ENCODE measurements at places on chromosomes 16 and 17.

DNA sequence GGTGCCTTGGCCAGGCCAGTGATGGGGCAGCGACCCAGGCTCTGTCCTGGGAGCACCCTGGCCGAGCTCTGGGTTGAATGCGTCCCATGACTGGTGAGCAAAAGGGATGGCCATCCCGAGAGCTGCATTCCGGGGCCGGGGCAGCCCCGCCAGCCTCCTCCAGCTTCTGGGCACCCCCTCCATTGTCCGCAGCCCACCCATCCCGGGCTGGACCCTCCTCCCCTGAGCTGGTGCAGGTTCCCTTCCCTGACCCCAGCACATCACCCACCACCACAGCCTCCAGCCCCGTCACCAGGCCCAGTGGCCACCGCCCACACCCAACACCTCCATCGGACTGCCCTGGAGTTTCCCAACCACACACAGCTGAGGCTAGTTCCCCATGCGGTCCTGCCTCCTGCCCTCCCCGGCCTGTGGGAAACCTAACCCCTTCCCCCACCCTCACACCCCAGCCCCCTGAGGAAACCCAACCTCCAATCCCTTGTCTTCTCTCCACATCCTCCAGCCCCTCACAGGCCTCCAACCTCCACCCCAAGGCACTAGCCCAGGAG is 16.2 kb upstream of the PVALEF start:
- ATAC-seq: no peak

DNA sequence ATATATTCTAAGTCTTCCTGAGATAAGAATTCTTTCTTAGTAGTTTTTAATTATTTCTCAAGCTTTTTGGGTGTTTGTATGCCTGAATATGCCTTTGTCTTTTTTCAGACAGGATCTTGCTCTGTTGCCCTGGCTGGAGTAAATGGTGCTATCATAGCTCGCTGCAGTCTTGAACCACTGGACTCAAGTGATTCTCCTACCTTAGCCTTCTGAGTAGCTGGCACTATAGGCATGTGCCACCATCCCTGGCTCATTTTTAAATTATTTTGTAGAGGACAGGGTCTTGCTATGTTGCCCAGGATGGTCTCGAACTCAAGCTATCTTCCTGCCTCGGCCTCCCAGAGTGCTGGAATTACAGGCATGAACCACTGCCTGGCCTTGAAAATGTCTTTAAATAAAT is 41.6 kb downstream of the MAP2K4 start:
- no peak for ATAC-seq

DNA sequence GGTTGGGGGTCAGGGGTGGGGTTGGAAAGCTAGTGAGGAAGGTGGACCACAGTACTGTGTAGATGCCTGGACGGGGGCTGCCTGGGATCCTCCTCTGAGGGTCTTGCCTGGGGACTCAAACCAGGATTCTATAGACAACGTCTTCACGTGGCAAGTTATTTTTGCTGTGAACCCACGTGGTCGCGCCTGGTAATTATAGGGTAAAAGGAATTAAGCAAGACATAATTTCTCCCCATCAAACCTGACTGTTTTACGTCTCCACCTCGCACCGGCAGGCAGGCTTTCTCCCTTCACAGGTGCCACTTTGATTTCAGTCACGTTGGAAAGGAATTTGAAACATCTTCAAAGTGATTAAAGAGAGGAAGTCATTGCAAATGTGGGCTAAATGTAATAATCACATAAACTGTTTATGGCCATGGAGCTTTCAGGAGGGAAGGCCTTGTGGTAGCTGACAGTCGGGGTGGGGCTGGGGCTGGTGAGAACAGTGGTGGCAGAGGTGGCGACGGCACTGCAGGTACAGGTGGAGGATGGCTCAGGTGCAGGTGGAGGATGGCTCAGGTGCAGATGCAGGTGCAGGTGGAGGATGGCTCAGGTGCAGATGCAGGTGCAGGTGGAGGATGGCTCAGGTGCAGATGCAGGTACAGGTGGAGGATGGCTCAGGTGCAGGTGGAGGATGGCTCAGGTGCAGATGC is 197.1 kb upstream of the NLRP1 start:
- ATAC-seq: no peak

DNA sequence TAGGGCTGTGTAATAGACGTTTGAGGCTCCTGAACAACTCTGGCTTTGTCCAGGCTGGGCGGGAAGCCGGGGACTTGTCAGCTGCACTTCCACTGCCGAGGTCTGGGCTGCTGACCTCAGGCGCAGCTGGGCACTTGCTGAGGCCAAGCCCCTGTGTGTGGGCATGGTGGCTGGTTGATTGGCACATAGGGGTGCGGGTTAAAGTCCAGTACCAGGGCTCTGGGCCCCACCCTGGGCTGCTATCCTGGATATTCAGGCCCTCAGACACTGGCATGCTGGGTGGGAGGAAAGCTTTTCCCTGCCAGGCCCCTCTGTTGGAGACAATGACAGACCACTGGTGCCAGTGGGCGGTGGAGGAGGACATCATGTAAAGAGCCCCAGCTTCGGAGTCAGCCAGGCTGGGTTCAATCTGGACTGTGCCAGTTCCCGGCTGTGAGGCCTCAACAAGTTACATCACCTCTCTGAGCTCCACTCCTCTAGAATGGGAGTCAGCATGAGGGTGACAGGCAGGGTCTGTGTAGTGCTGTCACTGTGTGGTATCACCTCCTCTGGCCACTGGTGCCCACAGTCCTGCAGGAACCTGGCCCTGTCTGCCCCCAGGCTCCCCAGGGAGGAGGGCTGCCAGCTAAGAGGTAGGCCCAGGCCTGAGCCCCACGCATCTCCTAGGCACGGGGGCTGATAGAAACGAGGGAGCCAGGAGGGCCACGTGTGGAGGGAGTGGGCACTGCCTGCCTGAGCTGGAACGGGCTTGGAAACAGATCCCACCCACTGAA is 42.5 kb downstream of the PSME3IP1 start:
- ATAC-seq: no peak

DNA sequence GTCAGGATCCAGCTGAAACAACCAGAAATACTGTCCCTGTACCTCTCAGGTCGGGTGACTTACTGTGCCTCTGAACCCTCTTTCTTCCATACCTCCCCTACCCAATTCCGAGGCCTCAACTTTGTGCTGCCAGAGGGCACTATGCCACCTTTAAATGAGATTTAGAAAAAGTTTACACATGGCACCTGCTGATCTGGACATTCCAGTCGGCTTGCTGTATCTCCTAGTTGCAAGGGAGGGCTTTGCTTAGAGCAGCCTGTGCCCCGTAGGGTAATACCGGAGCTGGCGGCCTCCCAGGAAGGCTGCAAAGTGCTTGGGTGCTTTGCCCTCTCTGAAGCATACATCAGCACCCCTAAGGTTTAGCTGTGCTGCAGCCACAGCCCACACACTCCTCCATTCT is 306.0 kb upstream of the RBFOX1 start:
- no peak for ATAC-seq

GRCh38 chr17:66296289-66296725 is 6.1 kb upstream of the PRKCA start:
- 0 out of 3 replicates have a peak, but pooled peaks have one; percentile 16 for ATAC-seq

GRCh38 chr16:82182266-82183003 is 12.4 kb upstream of the MPHOSPH6 start:
- ATAC-seq: no peak

DNA sequence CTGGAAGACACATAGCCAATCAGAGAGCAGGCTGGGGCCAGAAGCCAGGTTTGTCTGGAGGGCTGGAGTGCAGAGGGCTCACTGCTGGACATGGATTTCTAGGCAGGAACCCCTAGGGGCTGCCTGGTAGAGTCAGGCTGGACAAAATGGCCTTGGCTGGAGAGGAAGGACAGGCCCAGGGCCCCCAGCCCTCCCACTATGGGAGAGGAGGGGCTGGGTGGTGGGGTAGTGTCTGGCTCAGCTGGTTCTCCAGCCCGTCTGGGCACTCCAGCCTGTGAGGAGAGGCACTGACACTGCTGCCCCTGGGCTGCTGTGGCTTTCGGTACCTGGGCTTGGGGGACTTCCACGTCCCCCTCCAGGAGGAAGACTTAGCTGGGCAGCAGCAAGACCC is 21.7 kb upstream of the DOK4 start:
- ATAC-seq: peak; percentile 25

DNA sequence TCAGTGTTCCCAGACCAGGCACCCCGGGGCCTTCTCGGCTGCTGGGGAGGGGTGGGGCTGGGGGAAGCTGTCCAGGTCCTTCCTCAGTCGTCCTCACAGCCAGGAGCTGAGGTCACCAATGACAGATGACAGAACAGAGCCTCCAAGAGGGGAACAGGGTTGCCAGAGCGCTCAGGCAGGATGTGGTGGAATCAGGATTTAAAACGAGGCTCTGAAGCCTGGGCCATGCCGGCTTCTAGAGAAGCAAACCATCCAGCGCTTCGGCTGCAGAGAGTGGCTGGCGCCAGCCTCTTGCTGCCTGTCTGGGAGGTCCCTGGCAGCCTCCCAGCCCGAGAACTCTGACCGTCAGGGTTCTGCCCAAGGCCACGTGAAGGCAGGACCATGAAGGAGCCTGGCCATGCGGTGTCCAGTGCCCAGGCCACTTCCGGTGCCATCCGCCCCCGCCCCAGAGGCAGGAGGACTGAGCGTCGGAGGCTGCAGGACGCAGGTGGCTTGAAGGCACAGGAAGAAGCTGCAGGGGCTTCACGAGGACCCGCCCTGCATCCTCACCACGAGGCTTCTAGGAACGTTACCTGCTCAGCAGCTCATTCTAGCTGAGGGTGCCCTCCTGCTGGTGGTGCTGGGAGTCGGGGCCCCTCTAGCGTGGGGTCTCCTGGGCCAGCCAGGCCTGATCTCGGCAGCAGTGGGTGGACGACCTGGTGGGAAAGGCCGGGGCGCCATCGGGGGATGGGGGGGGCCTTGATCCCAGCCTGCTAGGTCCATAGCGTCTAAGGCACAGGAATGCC is 78.5 kb downstream of the KLHDC4 start:
- ATAC-seq: peak; percentile 15

DNA sequence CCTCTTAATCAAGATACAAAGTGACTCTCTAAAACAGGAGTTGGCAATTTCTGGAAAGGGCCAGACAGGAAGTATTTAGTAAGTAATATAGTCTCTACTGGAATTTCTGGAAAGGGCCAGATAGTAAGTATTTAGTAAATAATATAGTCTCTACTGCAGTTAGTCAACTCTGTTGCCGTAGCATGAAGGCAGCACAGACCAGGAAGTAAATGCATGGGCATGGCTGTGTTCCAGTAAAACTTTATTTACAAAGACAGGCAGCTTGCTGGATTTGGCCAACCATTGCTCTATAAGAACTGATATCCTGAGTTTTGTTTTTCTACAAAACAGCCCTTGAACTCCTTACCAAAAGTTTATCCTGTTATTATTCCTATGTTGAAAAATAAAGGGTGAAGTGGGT is 16.9 kb downstream of the LDAF1 start:
- ATAC-seq: no peak

- ATAC-seq: no peak
These were observed 227.9 kb upstream of the PMFBP1 start for GRCh38 chr16:72399811-72400210.

DNA sequence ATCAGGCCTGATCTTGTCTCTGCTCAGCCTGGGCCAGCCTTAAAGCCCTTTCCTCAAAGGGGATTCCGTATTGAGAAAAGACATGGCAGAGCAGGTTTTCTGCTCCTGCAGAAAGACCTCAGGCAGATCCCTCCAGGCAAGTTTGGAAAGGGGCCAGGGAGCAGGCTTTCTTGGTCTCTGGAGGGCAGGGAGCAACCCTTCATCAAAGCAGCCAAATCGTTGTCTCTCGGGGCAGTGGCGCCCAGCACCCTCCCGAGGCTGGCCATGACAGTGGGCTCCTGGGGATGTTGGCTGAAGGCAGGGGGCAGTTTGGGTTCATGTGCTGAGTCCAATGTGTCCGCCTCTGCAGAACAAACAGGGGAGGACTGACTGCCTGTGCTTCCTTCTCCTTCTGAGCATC is 168.4 kb upstream of the WSCD1 start:
- no peak for ATAC-seq

DNA sequence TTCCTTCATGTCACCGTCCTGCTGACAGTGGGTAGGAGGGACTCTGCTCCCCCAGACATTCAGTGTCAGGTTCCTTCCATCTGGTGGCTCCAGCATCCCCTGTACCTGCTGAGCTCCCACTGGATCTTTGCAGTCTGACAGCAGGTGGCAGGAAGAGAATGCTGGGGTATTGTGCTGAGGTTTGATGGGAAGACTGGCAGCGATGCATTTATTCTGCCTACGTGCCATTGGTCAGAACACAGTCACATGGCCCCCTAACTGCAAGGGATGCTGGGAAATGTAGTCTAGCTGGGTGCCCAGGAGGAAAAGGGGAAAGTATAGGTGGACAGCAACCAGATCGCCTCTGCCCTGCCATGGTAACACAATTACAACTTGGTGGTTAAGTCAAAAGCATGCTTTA is 44.4 kb downstream of the IRX3 start:
- peak; percentile 55 for ATAC-seq

- ATAC-seq: no peak
These were observed 113.1 kb downstream of the IRX3 start for GRCh38 chr16:54173490-54173889.

DNA sequence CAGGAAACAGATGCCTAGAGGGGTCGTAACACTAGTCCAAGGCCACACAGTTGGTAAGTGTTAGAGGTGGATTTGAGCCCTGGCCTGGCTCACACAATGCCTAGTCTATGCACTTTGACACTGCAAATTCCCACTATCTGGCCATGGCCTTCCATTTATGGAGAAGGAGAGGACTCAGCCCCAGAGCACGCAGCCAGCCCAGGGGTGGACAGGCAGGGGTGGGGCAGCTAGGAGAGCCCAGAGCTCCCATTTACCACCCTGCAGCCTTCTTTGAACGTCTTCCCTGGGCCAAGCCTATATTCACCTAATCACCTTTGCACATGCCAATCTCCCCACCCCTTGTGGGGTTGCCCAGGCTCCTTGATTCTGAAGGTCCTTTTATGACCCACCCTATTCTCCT is 81.2 kb downstream of the DYNLRB2 start:
- ATAC-seq: no peak

- peak; percentile 73 for ATAC-seq
These were observed 6.5 kb upstream of the CTCF start for GRCh38 chr16:67555795-67556212.

Data from SK-N-SH treated with all-trans-retinoic acid at 6 μM for 48 hours (cell line).